ENCODE measurements at places on chromosomes 7 and 10.

- DNase-seq = no peak
Measured at GRCh38 chr7:138324941-138325340, 135.1 kb upstream of the TRIM24 start.

DNA sequence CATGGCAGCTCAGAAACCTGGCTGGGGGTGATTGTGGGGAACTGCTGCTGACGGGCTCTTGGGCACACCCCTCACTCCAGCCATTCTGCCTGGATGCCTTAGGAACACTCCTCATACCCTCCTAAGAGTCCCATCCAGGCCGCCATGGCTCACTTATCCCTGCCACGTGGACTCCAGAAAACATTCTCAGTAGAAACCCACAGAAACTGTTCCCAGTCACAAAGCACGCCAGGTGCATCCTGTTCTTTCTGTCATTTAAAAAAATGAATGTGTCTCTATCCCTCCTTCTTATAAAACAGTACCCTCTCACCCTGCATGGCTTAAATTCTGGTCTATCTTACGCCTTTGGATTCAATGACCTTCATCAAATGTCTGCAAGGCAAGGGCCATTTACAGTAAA is 177.7 kb downstream of the CUX1 start:
- no peak for DNase-seq

- no peak for DNase-seq
Measured at GRCh38 chr10:61139592-61139953, 195.6 kb upstream of the RHOBTB1 start.

GRCh38 chr7:66140924-66141323 is 26.3 kb downstream of the CRCP start:
- DNase-seq = peak; percentile 61

- DNase-seq = no peak
Measured at GRCh38 chr7:66642186-66642585, 13.5 kb downstream of the KCTD7 start.

- no peak for DNase-seq
Measured at GRCh38 chr7:112989531-112989930, 97.1 kb downstream of the GPR85 start.

GRCh38 chr10:11018432-11018841 is 765 bp downstream of the CELF2 start:
- no peak for DNase-seq

DNA sequence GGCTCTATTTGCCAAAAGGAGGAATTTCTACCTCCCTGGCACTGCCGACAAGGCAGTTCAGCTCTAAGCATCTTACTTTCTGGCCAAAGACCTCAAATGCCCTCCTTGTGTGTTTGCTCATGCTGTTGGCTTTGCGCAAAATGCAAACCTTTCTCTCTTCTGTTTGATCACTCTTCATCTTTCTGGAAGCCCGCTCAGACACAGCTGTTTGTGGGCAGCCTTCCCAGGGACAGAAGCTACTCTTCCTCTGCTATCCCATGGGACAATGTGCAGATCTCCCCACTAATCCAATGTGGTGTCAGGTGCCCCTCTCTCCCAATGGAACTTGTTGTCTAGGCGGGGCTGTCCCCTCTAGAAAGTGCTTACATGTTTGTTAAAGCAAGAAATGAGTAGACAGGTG is 278.7 kb downstream of the CCSER2 start:
- DNase-seq = no peak
